ENCODE measurements at places on chromosomes 12 and 14.

GRCh38 chr12:30807695-30808034 lies 52.9 kb upstream of the CAPRIN2 start:
- no peak for DNase-seq

DNA sequence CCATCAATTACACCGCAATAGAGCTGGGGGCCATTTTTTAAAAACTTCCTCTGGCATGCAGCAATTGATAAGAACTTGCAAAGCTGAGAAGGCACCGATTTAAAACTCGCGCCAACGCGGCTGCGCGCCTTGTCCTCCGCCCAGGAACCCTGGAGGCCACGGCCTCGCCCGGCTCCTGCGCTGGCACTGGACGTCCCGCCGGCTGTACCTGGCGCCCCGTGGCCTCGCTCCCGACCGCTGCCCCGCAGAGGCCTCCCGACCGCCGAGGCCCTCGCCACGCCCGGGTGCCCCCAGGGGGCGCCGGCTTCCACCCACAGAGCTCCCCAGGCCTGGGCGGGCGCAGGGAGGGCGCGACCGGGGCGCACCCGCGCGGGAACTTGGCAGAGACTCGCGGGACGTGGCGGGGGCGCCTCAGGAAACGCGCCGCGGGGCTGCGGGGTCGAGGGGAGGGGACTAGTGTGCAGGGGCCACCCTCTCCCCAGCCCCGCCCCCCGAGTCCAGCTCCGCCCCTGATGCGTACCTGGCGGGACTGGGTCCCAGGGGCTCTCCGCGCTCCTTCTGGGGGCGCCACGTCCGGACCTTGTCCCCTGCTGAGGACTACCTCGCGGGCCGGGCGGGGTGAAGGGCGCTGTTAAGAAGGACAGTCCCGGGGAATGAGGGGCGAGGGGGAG lies 65.7 kb downstream of the TNFAIP2 start:
- DNase-seq: no peak

DNA sequence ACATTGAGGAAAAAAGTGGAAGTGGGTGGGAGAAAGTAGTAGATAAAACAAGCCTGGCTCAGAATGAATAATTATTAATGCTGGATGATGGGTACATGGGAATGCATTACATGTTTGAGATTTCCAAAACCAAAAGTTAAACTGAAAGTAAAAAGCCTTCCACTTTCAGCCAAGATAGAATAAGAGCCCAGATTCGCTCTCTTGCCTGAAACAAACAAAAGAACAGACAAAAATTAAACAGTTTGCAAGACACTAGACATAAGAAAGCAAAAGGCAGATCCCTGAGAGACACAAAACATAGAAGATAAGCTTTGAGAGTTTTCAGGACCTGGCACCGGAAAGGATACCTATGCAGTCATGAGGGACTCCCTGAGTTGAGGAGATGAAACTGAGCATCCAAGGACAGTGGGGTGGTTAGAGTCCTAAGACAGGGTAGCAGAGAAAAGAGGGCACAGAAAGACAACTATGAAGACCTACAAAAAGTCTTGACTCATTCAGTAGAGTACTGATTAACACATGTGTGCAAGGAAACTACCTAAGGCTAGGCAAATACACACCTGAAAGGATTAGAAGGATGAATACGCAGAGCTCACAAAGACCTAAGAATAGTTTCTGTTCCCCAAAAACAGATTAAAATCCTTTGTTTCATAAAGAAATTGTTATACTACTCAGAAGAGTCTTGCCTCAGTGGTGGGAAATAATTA lies 54.1 kb downstream of the CEP83 start:
- no peak for DNase-seq

DNA sequence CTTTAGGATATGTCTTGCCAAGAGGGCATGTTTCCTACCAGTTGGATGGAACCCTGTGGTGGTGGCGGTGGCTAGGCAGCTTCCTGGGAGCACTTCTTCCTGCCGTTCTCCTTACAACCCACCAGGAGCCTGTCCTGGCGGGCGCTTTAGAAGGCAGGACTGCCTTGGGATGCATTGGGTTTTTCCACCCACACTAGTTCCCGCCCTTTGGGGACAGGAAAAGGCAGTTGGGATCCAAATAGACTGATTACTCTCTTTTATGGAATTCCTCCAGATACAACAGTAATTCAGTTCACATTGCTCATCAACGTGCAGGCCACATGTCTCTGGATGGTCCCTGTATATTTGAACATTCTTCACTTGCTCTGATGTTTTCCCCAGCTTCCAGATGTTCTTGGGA lies 305.7 kb upstream of the SSTR1 start:
- DNase-seq: no peak

GRCh38 chr12:6928703-6929407 lies 1.1 kb downstream of the ATN1 start:
- DNase-seq: no peak

DNA sequence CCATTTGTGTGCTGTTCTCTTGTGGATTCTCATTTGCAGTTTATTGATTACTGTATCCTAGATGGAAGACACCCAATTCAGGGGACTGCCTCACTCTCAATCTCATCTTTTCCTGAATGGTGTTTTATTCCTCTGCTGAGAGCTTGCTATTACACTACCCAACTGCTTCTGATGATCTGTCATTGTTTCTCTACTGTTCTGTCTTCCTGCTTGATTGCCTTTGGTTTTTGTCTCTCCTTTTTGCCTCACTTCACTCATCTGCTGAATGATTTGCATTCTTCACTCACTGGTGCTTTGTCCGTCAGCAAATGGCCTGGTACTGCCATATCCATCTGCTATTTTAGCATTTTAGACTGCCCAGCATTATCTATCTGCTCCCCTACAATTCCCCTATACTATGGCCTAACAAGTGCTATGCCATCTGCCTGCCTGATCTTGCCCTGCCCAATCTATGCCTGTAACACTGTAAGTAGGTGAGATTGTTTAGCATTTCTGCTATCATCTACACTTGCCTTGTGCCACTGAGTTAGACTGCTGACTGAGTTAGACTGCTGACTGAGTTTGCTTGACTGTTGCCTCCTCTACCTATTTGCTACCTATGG lies 335.1 kb downstream of the GPHN start:
- DNase-seq: no peak

DNA sequence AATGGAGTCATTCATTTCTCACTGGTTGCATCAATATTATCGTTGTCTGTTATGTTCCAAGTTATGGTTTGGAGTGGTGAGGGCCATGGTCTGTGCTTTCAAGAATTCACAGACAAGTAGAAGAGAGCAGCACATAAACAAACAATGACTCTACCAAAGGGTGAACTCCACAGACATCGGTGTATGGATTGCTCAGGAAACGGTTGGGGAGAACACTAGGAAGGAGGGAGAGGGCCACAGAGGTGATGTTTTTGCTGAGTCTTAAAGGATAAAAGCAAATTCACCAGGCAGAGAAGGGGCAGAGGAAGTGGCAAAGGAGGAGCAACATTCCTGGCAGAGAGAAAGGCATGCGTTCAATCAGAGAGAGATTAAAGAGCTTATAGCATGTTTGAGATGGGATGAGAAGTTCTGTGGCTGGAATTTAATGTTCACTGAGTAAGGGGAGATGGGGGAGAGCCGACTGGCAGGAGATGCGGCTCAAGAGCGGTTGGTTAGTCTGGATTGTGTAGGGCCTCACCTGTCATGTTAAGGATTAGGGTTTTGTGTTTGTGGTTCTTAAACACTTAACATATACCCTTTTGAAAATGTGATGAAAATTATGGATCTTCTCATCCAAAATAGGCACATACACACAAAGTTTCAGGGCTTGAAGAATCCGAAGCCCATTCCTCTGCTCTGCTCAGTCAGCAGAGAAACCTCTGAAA lies 42.3 kb upstream of the FRMD6 start:
- no peak for DNase-seq

- no peak for DNase-seq
These were observed 3.1 kb downstream of the MTHFD1 start for GRCh38 chr14:64391113-64391725.
